ENCODE measurements at places on chromosomes 7 and 10.

- no peak for DNase-seq
Observed at GRCh38 chr7:16465469-16466361, at the start of gene SOSTDC1. Gene SOSTDC1 (minus strand): TSS chr7:16465738. CDS start chr7:16465668, 70 bp downstream.

DNA sequence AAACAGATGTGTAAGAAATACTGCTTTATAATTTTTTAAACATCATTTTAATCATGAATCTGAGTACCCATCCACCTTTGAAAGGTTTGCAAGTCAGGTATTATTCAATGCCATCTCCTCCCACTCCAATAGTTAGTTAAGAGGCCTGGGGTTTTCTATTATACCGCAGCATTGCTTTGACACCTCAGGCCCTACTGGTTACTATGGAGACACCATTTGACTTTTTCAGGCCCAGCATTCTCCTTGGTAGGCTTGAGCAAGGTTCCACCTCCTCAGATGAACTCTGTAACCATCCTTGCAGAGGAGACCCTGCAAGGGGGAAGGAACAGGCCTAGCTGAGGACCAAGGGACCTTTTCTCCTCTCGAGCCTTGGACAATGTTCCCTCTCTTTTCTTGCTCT, 326.9 kb upstream of the NPSR1 start:
- DNase-seq: no peak

DNA sequence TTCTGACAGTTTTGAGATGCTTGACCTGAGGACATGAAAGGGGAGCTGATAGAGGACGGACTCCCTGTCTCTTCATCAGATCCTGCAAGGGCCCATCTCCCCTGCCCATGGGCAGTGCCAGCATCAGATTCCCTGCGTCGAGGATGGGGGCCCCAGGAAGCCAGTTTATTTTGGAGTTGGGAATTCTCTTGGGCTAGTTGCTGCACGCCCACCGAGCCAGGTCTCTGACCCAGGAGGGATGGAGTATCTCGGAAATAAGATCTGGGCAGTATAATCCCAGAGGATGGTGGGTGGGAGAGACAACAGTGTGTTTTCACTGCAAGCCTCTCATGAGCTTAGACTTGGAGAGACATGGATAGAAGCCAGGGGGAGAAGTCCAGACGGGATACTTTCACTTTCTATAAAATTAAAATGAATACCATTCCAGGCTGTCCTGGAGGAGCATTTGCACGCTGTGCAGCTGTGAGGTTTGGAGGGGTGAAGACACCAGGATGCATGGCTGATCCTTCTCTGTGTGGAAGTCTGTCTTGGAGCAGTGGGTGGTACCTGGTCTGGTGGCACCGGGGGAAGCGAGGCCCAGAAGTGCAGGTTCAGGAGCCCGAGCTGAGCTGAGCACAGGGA, 25.8 kb downstream of the DOCK1 start:
- no peak for DNase-seq

- no peak for DNase-seq
Observed at GRCh38 chr10:79582096-79582495, 21.9 kb upstream of the SFTPA2 start.

GRCh38 chr10:101529207-101529606, 58.9 kb downstream of the POLL start:
- DNase-seq: no peak

- no peak for DNase-seq
Observed at GRCh38 chr7:1492221-1492620, 12.0 kb downstream of the INTS1 start.

GRCh38 chr10:48291190-48291589, 15.3 kb upstream of the MAPK8 start:
- DNase-seq: no peak

GRCh38 chr10:70585578-70586169, 16.9 kb downstream of the PRF1 start:
- DNase-seq: peak; percentile 20

DNA sequence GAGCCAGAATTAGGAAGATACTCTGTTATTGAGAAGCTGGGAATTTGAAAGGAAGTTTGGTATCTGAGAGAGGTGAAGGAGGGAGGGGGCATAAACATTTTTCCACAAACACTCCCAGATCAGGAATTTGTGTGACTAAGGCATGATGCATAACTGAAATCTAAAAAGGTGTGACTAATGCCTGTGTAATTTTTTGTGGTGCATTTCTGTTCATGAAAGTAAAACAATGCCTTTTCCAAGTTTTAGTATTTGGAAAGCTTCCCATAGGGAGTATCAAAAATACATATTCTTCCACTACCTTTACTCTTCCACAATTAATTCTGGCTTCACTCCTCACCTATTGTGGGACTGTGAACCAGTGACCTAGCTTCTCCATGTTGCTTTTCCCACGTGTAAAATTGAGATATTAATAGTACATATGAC, 56.4 kb upstream of the CAV2 start:
- DNase-seq: no peak

DNA sequence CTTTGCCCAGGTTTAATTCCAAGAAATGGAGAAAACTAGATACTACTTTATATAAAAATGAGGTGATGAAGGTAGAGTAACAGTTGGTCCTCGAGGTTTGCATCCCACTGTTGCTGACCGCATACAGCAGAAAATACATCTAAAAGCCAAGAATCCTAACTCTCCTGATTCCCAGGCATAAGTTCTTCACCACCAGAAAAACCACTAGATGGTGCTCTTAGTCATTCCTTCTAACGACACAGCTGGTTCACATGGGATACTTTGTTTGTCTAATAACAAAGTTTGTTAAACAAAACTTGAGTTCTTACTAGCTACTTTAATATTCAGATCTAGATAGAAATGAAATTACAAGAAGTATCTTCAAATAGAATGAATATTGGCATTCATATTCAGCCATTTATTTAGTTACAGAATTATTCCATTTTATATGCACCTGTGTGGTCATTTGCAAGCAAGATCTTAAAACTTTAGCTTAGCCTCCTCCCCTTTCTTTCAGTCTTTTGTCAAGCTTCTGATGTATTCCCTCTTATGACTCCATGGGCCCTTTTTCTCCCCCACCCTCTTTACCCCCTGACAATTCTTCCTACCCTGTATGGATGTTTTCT, 54.1 kb upstream of the CYP26C1 start:
- no peak for DNase-seq

GRCh38 chr10:61804414-61804813, 97.1 kb upstream of the ARID5B start:
- no peak for DNase-seq

DNA sequence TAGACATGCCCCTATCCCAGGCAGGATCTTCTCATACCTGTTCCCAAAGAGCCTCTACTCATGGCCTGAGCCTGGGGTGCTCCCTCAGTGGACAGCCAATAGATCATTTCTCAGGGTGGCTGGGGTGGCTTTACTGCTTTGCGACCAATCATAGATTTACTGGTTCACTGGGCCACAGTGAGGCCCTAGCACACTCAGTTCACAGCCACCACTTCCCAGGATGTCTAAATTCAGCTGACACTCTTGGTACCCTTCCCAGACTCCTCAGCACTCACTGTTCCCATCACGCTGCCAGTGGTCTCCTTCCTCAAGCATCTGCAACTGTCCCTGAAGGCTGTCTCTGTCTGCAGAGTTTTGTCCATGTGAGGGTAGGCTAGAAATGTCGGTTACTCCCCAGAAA, 50.6 kb downstream of the ARHGAP22 start:
- DNase-seq: no peak

- DNase-seq: no peak
Observed at GRCh38 chr7:65809259-65809981, 63.5 kb upstream of the VKORC1L1 start.

DNA sequence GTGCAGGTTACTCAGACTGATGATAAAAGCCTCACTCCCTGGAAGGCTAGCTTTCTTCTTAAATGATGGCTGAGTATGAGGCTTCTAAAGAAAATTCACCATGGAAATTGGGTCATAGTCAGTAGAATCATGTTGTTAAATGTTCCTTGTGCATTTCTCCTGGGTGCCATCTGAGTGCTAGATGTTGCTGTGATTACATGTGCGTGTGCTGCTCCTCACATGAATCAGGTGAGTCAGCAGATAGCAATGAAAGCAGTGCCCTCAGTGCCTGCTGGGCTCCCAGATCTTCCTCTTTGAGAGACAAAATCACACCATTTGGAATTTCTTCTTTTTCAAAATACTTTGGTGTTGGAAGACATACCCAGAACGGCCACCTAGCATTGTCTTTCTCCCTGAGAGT, 331.7 kb downstream of the XPNPEP1 start:
- DNase-seq: no peak

DNA sequence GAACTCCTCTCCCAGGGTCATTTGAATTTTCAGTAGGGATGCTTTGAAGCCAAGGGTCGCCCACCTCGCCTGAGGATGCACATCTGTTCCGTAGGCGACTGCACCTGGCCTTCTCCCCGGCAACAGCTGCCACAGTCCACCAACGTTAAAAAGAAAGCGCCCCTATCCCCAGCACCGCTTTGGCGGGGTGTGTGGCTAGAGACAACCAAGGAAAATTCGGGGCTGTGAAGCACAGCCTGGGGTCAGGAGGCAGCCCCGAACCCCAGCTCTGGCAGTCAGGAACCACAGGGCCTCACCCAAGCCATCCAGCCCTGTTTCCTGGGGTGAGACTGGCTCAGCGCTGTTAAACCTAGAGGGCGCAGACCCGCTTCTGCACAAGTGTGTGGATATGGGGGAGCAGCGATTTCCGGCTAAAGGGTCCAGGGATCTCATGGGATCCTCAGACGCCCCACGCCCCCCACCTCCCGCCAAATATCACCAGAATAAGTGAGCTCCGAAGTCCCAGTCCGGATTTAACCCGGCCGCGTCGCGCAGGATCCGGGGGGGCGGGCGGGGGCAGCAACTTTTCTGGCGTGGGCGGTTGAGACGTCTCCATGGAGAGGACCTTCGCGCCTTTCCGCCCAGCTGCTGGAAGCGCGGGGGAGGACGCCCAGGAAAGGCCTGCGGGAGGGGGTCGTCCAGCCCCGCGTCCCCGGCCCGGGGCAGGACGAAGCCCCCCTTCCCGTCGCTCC, 822 bp downstream of the ZC3HAV1L start:
- peak; percentile 26 for DNase-seq

DNA sequence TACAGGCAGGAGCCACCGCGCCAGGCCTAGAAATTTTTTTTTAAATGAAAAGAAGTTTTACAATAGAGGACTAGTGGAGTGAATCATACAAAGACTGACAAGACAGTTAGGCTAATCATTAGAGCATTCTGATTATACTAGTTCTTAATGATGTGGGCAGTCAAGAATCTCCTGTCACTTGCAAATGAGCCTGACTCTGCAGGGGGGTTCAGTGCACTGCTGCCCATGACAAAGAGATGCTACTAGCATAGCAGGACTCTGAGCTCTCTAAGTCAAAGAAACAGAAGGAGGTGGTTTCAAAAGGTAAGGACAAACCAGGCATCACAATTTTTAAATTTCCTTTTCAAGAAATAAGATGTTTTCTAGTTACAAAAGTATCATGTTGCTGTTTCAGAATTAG, 59.0 kb downstream of the CCDC6 start:
- DNase-seq: no peak

DNA sequence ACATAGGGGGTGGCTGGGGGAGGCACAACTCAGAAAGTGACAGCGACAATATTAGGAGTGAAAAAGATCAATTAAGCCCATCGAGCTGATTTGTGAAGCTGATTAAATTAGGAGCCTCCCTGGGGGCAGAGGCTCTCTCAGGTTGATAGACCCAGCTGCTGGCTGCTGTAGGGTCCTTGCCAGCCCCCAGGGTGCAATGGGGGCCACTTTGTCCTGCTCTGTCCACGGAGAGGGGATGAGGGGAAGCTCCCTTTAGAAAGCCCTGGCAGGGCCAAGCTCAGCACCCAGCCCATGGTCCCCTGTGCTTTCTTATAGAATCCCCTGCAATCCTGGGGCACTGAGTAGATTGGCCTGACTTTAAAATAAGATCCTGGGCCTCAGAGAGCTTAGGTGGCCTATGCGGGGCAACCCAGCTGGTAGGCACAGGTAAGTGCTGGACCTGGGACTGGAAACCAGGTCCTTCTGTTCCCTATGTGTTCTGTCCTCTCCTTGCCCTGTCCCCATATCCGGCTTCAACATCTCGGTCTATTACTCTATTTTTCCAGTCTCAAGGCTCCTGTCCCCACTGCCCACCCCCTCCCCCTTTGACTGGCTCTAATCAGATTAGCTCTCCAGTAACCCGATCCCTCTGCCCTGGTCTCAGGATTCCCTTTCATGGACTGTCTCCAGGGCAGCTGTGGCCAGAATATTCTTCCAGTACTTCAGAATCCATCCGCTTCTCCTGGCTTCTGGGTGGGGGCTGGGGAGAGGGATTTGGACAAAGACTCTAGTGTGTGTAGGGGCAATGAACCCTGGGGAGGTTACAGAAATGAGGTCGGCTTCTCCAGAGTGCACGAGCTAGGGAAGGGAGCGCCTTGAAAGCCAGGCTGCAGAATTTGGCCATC, 259.6 kb downstream of the RPS24 start:
- DNase-seq: no peak

- DNase-seq: no peak
Observed at GRCh38 chr7:158488181-158488971, 99.2 kb downstream of the PTPRN2 start.

- DNase-seq: no peak
Observed at GRCh38 chr10:122467701-122468100, 6.3 kb downstream of the HTRA1 start.

DNA sequence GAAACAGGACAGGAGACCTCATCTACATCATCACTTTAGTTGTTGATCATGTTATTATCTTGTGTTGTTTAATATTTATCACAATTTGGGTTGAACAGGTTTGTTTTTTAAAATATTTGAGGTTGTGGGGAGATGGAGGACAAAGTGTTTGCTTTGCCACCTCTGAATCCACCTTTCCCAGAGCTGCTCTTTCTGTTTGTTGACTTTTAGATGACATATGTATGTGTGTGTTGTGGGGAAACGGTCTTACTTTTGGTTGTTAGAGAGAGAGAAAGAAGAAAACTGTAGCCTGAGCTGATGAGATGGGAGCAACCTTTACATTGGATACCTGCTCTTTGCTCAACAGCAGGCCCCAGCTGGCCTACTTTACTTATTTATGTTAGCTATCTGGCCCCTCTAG, 19.0 kb upstream of the SLC16A12 start:
- no peak for DNase-seq

DNA sequence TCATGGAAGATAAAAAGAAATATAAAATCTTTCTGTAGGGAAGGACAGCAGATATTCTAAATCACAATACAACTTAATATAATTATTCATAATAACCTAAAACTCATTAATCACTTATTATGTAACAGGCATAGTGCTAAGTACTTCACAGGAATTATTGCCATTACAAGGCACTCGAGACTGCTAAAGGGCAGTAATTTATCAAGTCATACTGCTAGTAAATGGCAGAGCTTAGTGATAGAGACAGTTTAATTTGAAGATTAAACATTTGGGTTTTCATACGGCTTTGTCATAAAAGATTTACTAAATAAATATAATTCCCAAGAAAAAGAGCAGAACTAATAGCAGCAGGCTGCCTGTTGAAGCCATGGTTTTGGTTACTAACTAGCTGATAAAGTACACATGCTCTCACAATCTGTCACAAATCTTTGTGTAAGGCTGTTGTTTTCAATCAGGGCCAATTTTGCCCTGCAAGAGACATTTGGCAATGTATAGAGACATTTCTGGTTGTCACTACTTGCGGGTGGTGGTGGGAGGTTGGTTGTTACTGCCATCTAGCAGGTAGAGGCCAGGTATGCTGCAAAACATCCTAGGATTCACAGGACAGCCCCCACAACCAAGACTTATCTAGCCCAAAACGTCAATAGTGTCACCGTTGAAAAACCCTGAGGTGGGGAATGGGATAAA, 233.3 kb upstream of the CACNA2D1 start:
- DNase-seq: peak; percentile 46

All from NCI-H1105 (cell line).